PC-9 (cell line): ENCODE measurements at places on chromosomes 3 and 15.

DNA sequence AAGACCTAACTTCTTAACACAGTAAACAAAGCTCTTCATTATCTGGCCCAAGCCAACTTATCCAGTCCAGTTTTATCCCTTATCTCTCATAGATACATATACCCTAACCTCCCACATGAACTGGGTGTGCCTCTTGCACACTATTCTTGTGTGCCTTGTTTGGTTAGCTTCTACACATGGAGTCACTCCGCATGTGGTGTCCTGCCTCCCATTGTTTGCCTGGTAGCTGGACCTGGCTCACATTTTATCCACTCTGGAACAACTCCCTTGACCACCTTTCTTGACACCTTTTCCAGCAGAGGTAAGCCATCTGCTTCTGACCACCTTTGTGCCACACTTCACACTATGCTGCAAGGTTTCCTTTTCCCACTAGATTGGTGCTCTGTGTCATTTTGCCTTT, 15.2 kb downstream of the TIPARP start:
- DNase-seq, result no peak

GRCh38 chr15:57485869-57486268, 105.8 kb upstream of the MYZAP start:
- peak; percentile 85 for DNase-seq

DNA sequence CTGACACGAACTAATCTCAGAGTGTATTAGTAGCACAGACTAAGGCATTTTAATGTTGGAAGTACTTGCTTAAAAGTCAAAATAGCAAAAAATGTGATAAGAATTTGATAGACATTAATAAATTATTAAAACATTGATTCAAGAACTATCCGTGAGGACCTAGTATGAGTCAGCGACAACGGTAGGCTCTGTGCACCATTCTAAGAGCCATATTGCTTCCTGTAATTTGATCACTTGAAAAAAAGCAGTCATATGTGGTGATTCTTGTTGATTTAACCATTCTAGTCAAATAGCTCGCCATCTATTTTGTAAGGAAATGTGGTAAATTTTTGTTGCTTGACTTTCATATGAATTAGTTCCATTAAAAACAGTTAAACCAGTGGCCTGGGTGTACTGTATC, 534.9 kb upstream of the ARRDC4 start:
- no peak for DNase-seq

DNA sequence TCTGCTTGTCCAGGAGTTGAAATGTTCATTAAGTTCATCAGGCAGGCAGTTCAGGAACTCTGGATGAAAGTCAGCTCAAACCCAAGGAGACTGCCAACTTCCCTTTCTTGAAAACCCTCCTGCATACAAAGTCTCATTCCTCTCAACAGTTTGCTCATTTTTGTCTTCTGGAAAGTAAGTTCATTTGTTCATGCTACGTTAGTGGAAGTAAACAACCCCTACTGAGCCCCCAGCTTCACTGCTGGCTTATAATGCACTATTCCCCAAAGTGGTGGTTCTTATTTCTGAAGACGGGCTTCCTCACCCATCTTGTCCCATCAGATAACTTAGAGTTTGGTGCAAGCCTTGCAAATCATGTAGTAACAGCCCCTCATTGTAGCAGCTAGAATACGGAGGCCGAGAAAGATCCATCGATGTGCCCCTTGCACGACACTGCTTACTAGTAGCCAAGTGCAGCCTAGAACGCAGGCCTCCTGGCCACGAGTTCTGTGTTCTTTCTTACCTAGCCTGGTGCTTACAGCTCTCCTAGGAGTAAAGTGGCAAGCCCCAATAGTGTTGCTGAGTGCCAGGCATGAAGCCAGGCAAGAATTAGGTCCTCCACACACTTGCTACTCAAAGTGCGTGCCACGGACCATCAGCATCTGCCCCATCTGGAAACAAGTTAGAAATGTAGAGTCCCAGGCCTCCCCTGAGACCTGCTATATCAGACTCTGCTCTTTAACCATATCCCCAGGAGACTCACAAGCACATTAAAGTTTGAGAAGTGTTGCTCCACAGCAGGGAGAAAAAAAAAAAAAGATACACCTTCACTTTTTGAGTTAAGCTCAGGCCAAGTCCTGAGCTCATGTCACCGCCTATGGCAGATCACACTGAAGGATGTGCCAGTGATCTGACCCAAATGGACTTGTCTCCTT, 82.5 kb downstream of the RFTN1 start:
- no peak for DNase-seq

DNA sequence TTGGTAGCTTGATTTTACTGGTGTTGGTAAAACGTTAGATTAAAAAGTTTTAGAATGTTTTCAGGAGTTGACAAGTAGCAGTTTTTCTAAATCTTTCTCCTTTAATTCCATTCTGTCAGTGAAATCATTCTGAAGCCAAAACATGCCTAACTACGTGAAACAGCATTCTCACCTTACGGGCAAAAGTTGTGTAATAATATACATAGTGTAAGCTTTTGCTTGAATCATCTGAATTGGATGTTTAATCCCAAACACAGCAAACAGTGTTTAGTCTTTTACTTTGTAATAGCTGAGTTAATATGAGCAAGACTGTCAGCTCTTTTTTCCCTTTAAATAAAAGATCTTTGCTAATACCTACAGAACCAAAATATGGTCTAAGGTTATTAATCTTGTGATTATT, 100.6 kb downstream of the CYP19A1 start:
- no peak for DNase-seq

GRCh38 chr3:106578911-106579310, 710.1 kb upstream of the CBLB start:
- DNase-seq, result no peak
